ENCODE measurements at places on chromosomes 5 and 9. TPM values are rescaled to one million over a fixed set of nuclear protein-coding genes. Genes with fewer than 3 reads are reported as not detected.

FGF18 gene
- total RNA-seq: not detected

TUSC1 gene
- total RNA-seq: 7.7 TPM

IL4 gene
- not detected for total RNA-seq

SEMA6A gene
- 0.12 TPM for total RNA-seq

LCN9 gene
- total RNA-seq: not detected

ANKRD20A1 gene
- total RNA-seq: not detected

Data from RPMI7951 (cell line).